ENCODE measurements at places on chromosomes 3 and 15.

DNA sequence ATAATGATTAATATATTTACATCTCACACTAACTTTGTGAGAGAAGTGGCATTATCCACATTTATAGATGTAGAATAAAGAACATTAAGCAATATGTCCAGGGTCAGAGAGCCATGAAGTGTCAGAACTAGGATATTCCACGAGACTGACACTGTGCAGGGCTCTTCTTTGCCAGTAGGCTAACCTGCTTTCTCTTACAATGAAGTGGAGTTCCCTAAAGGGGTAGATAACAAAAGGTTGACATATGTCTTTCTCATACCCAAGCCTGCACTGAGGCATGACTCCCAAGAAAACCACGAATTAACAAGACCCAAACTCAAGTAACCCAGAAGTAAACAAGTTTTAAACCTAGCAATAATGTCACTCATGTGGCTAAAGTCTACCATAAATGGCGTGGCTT is 191.5 kb upstream of the SLC2A2 start:
- no peak for DNase-seq

GRCh38 chr3:49804141-49805041 is 1.3 kb downstream of the INKA1 start:
- DNase-seq = no peak

DNA sequence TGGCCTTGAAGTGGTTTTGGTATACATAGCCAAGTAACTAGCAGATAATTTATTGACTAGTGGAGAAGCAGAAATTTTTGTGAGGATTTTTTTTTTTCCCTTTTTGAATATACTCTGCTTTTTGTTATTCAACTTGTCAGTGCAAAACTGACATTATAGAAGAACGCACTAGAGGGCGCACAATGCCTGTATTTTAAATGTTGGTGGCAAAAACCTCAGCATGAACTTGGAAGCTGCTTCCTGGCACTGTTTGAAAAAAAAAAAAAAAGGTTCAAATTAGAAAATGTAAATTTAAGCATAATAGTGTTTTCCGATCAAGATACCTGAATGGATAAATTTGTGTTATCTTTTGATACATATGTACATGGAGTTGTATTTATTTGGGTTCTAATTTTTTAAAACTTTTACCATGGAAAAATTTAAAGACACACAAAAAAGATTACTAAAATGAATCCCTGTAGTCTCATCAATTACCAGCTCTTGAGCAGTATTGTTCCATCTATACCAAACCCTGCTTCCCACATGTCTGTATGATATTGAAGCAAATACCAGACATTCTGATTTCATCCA is 56.0 kb downstream of the SLC25A26 start:
- DNase-seq = peak; percentile 28

- DNase-seq = no peak
Measured at GRCh38 chr15:85718981-85719380, 75.7 kb downstream of the KLHL25 start.

- no peak for DNase-seq
Measured at GRCh38 chr3:77247817-77248216, 207.9 kb downstream of the ROBO2 start.

DNA sequence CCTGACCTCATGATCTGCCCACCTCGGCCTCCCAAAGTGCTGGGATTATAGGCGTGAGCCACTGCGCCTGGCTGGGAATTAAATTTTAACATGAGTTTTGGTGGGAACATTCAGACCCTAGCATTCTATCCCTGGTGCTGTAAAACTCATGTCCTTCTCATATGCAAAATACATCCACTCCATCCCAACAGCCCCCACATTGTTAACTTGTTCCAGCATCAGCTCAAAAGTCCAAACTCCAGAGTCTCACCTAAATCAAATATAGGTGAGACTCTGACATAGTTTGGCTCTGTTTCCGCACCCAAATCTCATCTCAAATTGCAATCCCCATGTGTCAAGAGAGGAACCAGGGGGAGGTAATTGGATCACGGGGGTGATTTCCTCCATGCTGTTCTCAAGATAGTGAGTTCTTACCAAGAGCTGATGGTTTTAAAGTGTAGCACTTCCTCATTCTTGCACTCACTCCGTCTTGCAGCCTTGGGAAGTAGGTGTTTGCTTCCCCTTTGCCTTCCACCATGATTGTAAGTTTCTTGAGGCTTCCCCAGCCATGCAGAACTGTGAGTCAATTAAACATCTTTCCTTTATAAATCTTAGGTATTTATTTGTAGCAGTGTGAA is 96.2 kb upstream of the PLCL2 start:
- DNase-seq = no peak

- DNase-seq = no peak
Measured at GRCh38 chr3:138941259-138941885, 5.6 kb downstream of the FOXL2 start.

GRCh38 chr15:29437888-29438702 is 168.5 kb upstream of the NSMCE3 start:
- no peak for DNase-seq

- no peak for DNase-seq
Measured at GRCh38 chr3:167330993-167331785, 48.9 kb downstream of the ZBBX start.

DNA sequence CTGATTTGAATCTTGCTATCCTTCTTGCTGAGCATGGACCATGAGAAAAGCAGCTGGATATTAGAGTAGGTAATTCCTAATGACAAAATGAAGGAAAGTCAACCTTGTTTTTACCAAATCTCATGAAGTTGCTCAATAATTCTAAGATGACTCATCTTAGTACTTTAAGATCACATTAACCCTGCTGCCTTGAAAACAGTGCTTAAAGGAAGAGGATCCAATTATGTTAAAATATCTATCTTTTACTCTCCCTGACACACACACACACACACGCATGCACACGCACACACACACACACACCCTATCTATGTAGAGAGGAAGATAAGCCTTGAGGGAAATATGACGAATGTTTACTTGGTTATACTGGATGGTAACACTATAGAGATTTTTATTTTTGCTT is 16.0 kb upstream of the MYO1E start:
- no peak for DNase-seq

- no peak for DNase-seq
Measured at GRCh38 chr15:100721758-100722550, 119.6 kb downstream of the ASB7 start.

DNA sequence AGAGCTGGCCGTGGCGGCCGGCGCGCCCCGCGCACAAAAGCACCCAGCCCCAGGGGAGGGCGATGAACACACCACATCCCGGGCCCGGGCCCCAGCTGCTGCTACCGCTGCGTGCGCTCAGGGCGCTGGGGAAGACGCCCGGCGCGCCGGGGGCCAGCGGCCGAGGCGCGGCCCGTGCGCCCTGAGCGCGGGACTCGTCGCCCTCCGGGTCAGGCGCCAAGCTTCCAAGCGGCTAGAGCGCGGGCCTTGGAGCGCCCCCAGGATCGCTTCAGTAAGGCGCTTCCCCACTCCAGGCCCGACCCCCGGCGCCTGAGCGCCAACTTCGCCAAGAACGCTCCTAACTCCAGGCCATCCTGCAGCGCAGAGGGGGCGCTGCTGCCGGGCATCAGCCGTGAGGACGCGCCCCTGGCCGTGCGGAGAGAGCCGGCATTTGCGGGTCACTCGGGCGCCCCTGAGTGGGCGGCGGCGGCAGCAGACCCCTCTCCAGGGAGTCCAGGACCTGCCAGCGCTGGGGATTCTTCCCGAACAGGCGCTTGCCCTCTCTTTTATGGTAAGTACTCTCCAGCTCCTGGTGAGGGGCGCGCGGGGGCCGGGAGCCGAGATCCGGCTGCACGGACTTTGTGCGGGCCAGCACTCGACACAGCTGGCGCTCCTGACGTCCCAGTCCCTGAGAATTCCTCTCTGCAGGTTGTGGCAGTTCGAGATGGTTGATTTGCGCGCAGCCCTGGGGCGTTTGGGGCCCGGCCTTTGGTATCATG is 475 bp downstream of the SPSB4 start:
- no peak for DNase-seq

DNA sequence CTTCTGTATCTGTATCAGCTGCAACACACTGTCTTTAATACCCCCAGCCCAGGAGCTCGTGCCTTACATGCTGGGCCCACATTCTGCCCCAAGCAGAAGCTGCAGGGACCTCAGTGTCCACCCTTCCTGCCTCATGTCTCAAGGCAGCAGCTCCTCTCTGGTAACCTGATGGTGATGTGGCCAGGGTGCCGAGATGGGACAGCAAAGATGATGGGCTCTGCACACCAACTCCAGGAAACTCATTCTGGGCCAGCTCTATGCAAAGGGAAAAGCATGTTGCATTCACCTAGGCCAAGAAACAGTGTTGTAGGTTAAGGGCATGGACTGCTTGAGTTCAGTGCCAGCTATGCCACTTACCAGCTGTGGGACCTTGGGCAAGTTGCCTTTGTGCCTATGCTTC is 79.5 kb upstream of the PRR23C start:
- no peak for DNase-seq

DNA sequence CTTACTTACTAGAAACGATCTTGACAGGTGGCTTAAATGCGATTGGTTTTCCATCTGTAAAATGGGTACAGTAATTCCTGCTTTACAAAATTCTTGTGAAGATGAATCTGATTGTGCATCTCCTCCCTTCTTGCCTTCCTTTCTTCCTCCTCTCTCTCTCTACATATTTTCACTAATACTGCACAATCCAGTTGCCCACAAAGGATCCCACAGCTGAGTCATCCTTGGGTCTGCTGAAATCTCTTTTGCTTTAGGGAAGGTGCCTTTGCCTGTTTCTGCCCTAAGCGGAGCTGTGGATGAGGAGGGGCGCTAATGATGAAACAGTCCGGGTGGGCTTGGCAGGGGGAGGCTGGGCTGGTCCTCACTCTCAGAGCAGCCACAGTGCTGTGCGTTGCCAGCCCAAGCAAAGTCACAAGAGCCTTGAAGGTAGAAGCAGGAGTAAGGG is 46.1 kb downstream of the AMOTL2 start:
- no peak for DNase-seq

GRCh38 chr15:73052653-73053397 is 562 bp downstream of the NEO1 start:
- no peak for DNase-seq

- DNase-seq = no peak
Measured at GRCh38 chr3:80542456-80542855, 774.7 kb upstream of the ROBO1 start.

- no peak for DNase-seq
Measured at GRCh38 chr15:39381517-39381916, 199.4 kb upstream of the THBS1 start.

DNA sequence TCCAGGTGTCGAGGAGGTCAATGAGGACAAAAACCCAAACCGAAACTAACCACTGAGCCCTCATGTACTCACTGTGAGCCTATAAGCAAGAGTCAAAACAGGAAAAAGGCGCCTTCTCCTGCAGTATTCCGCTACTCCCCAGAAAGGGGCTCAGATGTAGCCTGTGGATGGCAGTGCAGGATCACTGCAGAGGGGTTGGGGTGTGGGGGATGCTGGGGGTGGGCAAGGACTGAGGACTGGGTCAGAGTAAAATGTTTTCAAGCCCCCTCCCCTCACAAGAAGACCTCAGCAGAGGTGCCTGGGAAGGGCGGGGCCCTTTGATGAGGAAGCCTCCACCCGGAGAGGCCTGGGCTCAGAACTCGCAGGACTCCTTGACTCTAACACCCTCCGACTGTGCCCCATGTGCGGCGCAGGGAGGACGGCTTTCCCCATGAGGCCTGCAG is 170.1 kb downstream of the OSBPL10 start:
- no peak for DNase-seq

DNA sequence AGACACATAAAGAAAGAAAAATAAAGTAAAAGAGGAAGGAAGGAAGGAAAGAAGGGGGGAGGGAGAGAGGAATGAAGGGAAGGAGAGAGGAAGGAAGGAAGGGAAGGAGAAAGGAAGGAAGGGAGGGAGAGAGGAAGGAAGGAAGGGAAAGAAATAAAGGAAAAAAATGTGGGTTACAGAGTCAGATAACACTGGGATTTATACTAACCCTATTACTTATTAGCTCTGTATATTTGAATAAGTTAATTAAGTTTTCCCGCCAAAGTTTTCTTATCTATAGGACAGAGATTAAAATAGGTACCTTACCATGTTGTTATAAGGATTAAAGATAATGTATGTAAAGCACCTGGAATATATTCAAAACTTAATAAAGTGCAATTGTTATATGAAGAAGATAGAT is 439.3 kb upstream of the KCNMB2 start:
- no peak for DNase-seq

DNA sequence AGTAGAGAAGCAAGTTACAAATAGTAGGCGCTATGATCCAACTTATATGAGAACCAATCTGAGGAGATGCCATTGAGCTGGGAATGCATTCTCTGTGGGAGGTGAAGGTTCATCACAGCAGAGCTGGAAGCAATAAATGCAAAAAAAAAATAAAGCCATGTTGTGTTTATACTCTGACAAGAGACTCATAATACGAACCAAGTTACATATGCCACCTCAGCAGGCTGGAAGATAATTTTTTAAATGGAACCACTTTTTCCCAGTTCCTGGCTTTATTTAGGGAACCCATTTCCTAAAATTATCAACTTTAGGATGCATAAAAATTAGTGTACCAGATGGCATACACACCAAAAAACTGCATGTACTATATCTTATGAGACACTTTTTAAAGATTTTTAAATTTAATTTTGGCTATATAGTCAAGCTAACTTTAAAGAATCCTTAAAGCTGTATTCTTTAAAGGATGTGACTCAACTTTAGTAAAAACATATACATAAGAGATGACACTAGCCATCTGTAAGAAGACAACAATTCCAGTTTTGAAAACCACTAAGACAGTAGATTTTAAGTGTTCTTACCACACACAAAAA is 23.6 kb upstream of the SETMAR start:
- no peak for DNase-seq

DNA sequence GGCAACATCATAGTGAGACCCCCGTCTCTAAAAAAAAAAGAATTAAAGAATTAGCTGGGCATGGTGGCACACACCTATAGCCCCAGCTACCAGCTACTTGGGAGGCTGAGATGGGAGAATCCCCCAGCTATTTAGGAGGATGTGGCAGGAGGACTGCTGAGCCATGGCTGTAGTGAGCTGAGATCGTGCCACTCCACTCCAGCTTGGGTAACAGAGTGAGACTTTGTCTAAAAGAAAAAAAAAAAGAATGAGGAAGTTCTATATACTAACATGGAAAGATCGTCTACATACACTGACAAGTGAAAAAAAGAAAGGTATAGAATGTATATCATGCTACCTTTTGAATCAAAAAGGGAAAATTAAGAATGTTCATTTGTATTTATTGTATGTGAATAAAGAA is 83.9 kb upstream of the CDAN1 start:
- no peak for DNase-seq

- DNase-seq = no peak
Measured at GRCh38 chr15:98683831-98684230, 35.5 kb downstream of the IGF1R start.

DNA sequence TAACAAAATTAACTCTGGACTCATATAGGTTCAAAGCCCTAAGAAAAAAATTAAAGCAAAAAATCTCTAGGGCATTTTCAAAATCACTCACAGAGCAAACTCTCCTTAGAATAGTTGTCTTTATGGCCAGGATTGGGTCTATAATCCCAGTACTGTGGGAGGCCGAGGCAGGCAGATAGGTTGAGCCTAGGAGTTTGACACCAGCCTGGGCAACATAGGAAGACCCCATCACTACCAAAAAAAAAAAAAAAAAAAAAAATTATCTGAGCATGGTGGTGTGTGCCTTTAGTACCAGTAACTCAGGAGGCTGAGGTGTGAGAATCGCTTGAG is 378.1 kb upstream of the TGFBR2 start:
- no peak for DNase-seq

- no peak for DNase-seq
Measured at GRCh38 chr15:83926116-83926515, 272.2 kb downstream of the ADAMTSL3 start.
